K562 (cell line): ENCODE measurements at places on chromosomes 5 and 9. TPM values are rescaled to one million over a fixed set of nuclear protein-coding genes. Genes with fewer than 3 reads are reported as not detected.

Gene GPR150
- not detected in 2 replicates for polyA plus RNA-seq

Gene TPPP
- not detected in 2 replicates for polyA plus RNA-seq

Gene FBXL17
- polyA plus RNA-seq: 1.2 and 2.5 TPM in 2 replicates

Gene SPINK4
- 2.1 and 5.1 TPM in 2 replicates for polyA plus RNA-seq

Gene PDE6A
- 0.01 TPM in 1 of 2 replicates, not detected in the other for polyA plus RNA-seq

Gene NUTM2F
- polyA plus RNA-seq: 0.04 TPM in 1 of 2 replicates, not detected in the other

Gene PAM
- 0.40 and 1.2 TPM in 2 replicates for polyA plus RNA-seq

Gene SLC22A4
- 6.0 and 7.0 TPM in 2 replicates for polyA plus RNA-seq

Gene HTR4
- polyA plus RNA-seq: 0.09 TPM in 1 of 2 replicates, not detected in the other

Gene PCDHGA7
- polyA plus RNA-seq: 0.03 TPM in 1 of 2 replicates, not detected in the other

Gene SPATA6L
- polyA plus RNA-seq: 0.21 and 0.31 TPM in 2 replicates

Gene OLFM1
- not detected in 2 replicates for polyA plus RNA-seq

Gene LCP2
- 12.6 and 14.1 TPM in 2 replicates for polyA plus RNA-seq

Gene TMEM250
- polyA plus RNA-seq: 25.1 and 28.0 TPM in 2 replicates

Gene STK10
- polyA plus RNA-seq: 1.9 and 3.2 TPM in 2 replicates

Gene SWI5
- polyA plus RNA-seq: 121 and 141 TPM in 2 replicates

Gene SLCO6A1
- polyA plus RNA-seq: 0.20 and 0.26 TPM in 2 replicates

Gene NMUR2
- polyA plus RNA-seq: not detected in 2 replicates

Gene NEUROG1
- not detected in 2 replicates for polyA plus RNA-seq

Gene NR5A1
- polyA plus RNA-seq: not detected in 2 replicates

Gene UIMC1
- 34.0 and 36.8 TPM in 2 replicates for polyA plus RNA-seq

Gene FOXI1
- polyA plus RNA-seq: not detected in 2 replicates

Gene KIF4B
- polyA plus RNA-seq: not detected in 2 replicates

Gene PHF24
- polyA plus RNA-seq: 0.01 TPM in 1 of 2 replicates, not detected in the other

Gene SPATA31D4
- polyA plus RNA-seq: not detected in 2 replicates

Gene DIPK1B
- polyA plus RNA-seq: 20.5 and 21.2 TPM in 2 replicates

Gene FAM221B
- polyA plus RNA-seq: not detected in 2 replicates
